Anterior cingulate cortex (tissue), 58 donors: ENCODE measurements at places on chromosomes 11 and 22.

DNA sequence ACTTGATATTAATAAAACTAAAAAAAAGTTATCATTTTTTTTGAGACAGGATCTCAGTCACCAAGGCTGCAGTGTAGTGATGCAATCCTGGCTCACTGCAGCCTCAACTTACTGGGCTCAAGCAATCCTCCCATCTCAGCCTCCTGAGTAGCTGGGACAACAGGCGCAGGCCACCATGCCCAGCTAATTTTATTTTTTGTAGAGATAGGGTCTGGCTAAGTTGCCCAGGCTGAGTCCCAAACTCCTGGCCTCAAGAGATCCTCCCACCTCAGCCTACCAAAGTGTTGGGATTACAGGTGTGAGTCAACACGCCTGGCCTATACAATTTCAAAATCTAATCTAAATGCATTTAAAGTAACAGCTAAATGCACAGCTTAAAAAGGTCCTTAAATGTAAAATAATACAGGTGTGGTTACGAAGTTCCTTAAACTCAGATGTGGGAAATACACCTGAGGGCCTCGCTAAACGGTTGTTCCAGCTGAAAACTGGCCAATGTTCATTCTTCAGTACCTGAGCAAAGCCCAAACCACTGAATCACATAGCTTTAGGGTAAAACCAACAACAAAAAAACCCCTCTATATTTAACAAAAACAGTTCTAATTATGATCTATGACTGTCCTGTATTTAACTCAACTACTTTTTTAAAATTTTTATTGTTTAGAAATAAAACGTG is 11.8 kb downstream of the NAP1L4 start:
- DNase-seq = no peak

GRCh38 chr22:31870890-31871289 is 73.4 kb upstream of the YWHAH start:
- DNase-seq = no peak

DNA sequence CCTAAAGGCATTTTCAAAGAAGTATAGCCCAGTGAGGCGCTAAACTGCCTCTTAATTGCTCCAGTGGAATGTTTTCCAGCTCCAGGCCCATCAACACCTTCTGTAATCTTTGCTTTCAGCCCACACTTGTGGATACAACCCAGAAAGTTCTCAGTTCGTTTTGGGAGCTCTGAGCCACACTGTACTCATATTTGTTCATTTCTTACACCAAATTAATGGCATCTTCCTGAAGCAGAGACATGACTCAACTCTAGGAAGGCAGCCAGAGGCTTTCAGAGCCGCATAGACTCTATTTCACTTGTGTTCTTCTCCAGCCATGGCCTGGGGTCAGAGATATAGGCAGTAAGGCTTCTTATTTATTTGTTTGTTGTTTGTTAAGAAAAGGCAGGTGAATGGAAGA is 175.5 kb upstream of the NCAM1 start:
- no peak for DNase-seq

DNA sequence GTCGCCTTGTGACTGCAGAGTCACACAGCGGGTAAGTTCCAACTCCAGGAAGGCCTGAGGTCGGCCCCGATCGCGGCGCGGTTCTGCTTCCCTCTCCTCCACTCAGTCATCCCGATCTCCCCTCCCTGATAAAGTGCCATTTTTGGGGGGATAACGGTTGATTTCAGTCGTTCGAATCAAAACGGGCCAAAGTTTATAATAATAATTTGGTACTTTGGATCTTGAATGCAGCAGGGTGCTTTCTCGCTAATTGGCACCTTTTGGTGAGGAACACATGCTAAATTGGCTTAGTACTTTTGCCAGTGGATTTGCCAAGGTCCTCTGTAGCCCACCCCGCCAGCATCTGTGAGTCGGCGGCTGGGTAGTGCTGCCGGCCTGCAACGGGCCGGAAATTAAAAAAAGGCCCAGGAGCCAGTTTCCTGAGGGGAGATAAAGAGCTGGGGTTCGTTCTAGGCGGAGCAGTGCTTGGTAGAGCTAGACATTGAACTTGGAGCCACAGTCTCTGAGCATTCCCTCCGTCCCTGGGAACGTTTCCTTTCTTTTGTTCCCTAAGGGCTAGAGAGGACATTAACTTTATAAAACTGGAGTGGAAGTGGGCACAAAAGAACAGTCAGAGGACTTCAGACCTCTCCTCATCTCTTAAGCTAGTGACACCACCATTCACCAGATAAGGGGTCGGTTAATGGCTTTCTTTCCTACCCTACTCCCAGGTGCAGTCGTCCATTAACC is 997 bp downstream of the UBE2L3 start:
- DNase-seq = no peak

DNA sequence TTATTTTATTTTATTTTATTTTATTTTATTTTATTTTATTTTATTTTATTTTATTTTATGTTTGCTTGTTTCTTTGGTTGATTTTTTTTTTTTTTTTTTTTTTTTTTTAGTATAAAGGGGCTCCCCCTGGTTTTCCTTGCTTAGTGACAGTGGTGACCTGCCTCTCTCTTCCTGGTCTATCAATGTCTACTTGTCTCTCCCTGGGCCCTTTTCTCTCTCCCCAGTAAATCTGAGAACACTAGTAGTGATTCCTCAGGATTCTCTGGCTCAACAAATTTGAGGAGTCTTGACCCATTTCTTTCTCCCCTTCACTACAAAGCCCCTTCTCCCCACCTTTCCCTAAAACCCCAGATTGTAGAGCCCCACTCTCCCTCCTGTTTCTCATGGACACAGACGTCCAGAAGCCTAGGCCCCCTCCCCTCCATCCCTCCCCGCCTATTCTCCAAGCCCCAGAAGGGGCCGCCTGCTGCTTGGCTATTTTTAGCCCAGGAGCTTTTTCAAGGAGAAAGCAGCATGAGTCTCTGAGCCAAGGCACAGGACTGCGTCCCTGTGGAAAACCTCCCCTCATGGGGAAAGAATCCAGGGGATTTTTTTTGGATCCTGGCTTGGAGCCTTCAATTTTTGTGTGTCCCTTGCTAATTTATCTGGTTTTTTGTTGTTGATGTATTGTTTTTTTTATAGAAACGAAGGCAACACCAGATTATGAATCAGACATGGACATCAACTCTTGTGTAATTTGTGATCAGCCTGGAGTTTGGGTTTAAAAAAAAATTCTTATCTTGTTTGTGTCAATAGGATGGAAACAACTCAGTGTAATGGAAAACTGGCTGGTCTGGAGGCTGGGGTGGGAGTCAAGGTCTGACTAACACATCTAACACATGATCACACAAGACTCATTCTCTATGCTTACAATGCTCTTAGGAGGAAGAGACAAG is 17.5 kb upstream of the ACCSL start:
- no peak for DNase-seq

DNA sequence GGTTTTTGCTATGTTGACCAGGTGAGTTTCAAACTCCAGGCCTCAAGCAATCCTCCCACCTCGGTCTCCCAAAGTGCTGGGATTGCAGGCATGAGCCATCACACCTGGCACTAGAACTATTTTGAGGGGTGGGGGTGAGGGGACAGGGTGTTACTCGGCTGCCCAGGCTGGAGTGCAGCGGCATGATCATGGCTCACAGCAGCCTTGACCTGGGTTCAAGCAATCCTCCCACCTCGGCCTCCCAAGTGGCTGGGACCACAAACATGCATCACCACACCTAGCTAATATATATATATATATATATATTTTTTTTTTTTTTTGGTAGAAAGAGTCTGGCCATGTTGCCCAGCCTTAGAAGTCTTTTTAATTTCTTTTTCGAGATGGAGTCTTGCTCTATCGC is 17.1 kb upstream of the IFITM3 start:
- DNase-seq = no peak

DNA sequence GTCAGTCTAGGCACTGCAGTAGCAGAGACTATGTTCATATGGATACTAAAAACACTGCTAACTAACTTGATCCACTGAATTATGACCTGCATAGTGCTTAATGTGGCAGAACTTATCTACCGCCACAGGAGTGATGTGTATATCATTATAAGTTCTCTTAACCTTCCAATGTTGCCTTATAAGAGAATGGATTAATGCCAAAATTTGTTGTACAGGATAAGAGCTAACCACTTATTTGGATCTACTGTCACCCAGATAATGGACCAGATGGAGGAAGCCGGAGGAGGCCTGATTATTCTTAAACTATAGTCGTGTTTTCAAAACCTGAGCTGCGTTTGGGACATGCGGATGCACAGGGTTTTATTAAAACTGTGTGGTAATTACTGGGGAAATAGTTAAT is 1.9 kb upstream of the OR51B4 start:
- DNase-seq = no peak

DNA sequence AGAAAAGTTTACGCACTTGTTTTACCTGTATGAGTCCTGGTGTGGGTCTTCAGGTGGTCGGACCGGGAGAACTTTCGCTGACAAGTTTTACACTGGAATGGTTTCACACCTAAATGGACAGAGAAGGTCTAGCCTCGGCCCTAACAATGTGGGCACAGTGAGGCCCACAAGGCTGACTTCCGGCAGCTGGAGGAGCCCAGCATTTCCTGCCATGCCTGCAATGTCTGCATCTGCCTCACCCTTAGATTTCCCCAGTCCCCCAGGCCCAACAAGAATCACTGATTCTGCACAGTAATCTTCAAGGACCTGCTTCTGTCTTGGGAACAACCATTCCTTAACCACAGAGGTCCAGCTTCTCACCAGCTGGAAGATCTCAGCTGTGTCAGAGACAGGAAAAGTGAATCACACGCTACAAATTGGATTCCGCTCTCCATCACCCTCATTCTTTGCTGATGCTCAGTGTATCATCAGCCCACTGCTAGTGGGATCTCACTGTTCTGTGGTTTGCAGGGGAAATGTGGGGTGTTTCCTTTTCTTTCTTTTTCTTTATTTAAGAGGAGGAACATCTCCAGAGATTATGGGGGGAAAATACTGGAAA is 43.3 kb downstream of the WT1 start:
- DNase-seq = no peak

- peak; percentile 52 for DNase-seq
These were observed 43.6 kb upstream of the PRR5 start for GRCh38 chr22:44658311-44658953.

GRCh38 chr11:115871161-115871760 is 367.0 kb upstream of the CADM1 start:
- no peak for DNase-seq

DNA sequence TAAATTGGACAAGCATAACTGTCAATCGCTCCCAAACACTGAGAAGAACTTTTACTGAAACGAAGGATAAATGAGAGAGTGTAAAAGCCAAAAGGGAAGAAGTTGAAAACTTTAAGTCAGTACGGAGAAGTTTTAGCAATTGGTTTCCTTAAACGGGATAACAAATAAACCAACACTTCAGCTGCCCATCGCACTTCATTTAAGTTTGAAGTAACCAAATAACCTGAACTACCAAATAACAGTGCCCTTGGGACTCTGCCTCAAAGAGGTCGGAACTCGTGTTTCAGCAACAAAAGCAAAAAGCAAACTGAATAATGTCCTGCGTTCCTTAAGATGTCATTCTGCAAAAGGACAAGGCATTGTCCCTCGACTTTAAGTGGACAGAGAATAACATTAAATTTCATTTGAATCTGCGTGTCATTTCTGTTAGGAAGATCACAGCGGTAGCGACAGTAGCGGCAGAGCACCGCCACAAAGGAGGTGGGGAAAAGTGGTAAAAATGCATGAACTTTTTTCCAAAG is 127.0 kb upstream of the C11orf58 start:
- DNase-seq = no peak

DNA sequence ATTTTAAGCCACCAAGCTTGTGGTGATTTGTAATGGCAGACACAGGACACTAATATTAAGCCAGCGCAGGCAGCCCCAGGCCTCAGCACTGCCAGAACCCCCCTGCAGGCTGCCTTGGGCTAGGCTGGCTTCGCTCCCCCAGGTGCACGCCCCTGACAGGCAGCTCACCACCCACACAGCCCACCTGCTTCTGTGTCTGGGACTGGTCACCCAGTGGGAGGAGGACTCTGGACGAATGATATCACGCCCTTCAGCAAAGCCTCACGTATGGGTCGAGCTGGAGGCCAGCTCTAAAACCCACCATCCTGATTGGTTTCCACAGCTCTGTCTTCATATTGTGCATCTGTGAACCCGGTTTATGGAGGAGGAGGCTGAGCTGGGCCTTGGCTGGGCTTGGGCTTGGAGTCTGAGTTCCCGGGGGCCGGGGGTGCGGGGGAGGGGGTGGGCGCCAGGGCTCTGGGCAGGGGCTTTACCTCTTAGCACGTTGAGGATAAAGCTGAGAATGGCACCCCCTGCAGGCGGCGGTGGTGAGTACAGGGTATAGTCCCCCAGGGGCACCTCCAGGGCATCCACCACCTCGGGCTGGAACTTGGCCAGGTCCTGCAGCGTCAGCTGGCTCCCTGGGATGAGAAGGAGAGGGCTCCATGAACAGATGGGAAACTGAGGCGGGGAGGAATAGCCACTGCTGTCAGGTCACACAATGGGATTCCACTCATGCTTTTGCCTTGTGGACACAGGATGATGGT is 13.8 kb downstream of the GGT5 start:
- no peak for DNase-seq

DNA sequence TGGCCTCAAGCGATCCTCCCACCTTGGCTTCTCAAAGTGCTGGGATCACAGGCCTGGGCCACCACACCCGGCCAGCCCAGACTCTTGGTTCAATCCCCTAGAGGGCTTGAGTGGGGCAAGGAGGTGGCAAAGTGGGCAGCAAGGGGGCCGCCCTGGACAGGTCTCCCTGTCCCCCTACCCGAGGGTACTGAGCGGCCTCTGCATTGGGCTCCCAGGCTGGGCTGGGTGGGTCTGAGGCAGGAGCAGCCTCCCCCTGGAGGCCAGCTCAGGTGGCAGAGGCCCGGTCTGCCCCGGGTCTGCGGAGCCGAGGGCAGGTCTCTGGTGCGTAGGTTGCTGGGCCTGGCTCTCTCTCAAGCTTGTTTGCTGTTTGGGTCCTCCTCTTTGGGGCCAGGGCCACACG is 22.4 kb upstream of the CCDC188 start:
- no peak for DNase-seq

- DNase-seq = no peak
These were observed 520.4 kb downstream of the TBC1D22A start for GRCh38 chr22:47282851-47283250.

GRCh38 chr11:30422447-30423278 is 99.8 kb downstream of the ARL14EP start:
- DNase-seq = no peak

- DNase-seq = no peak
These were observed 97.6 kb downstream of the PDE2A start for GRCh38 chr11:72576661-72577060.

DNA sequence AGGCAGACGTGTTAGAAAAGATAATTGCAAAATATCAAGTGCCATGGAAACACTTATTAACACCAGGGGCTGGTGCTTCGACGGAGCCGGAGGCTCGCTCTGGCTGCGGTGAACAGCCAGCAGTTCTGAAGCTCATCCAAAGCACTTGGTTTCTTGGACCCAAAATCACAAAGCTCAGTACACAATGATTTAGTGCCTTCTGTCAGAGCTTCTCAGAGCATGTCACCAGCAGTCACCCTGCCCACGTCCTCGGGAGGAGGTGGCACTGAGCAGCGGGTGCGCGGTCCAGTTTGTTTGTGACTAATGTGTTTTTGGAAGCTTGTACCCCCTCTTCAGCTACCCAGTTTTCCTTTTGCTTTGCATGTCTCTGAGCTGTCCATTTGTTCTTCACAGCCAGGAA is 58.7 kb upstream of the KIRREL3 start:
- no peak for DNase-seq
